ENCODE measurements at places on chromosomes 1 and 21.

DNA sequence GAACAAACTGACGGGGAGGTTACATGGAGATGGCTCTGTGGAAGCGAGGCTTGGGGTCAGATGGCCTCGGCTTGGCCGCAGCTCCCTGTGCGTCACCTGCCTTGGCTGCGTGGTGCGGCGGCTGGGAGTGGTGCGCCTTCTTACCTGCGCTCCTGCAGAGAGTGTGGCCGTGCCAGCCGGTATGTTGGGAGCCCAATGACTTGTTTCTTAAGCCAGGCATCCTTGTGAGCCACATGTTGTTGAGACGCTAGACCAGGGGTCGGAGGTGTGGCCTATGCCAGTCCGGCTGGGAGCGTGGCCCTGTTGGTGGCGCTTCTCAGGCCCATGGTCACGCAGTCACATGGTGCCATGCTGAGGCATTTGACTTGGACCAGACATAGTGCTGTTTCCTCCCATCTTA, 10.5 kb downstream of the SLX9 start:
- DNase-seq: no peak

GRCh38 chr21:35984654-35985361, 75.5 kb downstream of the SETD4 start:
- no peak for DNase-seq

DNA sequence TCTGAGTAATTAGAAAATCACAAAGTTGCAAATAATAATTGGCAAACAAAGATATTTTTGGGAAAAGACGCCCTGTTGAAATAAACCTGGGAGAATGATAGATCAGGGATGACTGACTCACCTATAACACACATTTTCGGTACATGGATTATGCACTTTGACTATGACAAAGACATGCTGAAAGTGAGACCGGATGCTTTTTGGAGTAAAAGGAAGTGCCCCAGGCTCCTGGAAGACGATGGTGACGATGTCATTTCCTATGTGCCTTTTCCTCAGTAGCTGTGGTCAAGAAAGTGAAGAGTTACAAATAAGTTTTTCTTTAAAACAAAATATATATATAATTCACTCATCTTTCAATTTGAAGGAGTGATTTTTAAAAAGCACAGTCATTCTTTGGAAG, 158.7 kb downstream of the SIPA1L2 start:
- no peak for DNase-seq

GRCh38 chr1:160284220-160284781, 632 bp downstream of the PEX19 start:
- DNase-seq: no peak

DNA sequence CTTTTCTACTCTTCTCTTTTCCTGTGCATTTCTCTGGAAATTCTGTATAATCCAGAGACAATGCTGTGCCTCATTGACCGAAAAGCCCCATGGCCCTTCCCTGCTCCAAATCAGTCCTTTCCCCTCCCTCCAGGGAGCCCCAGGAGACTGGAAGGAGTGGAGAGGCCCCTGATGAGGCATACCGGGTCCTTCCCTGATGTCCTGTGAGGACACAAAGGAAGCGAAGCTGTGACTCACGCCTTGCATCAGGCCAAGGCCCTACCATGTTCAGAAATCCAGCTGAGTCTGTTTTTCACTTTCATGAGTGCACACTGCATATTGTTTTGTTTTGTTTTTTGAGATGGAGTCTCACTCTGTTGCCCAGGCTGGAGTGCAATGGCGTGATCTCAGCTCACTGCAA, 38.7 kb upstream of the BECN2 start:
- no peak for DNase-seq

GRCh38 chr1:236862615-236863211, 67.6 kb downstream of the MTR start:
- DNase-seq: no peak

- DNase-seq: no peak
Measured at GRCh38 chr1:237386362-237387143, 344.6 kb downstream of the RYR2 start.

GRCh38 chr1:193275773-193276172, 89.4 kb upstream of the B3GALT2 start:
- no peak for DNase-seq

DNA sequence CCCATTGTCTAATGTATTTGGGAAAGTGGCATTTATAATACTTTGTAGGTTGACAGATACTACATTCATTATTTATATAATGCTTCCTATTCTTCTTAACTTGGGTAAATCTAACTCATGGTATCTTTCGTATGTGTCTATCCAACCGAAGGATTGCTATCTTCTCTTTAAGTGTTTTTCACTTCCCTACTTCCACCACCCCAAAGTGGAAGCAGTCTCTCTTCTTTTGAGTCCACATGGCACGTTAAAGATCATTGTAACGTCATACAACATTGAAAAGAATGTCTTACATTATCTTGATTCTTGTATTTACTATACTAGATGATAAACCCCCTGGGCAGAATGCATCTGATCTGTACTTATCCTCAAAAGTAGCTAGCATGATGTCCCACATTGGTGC, 21.2 kb downstream of the ATP1A1 start:
- DNase-seq: no peak

- no peak for DNase-seq
Measured at GRCh38 chr1:240258910-240259309, 167.2 kb downstream of the FMN2 start.

DNA sequence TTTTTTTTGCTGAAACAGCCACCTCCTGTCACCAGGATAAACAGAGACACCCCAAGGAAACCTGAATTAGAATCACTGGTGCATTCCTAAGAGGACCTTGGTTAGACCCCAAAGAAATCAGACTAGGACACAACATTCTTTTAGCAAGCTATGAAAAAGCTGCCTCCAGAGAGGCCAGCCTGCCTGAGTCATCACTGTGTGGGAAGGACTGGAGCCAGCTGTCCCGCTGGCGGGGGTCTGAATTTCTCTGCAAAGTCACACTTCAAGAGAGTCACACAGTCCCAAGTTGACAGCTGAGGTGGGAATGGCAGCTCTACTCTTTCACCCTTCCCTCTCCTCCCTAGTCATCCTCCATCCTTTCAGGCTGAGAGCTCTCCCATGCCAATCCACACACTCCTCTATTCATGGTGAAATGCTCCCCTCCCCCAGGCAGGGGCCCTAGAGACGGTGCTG, 405.0 kb upstream of the POU3F1 start:
- DNase-seq: no peak

GRCh38 chr1:225435487-225435886, 7.6 kb upstream of the LBR start:
- DNase-seq: no peak

DNA sequence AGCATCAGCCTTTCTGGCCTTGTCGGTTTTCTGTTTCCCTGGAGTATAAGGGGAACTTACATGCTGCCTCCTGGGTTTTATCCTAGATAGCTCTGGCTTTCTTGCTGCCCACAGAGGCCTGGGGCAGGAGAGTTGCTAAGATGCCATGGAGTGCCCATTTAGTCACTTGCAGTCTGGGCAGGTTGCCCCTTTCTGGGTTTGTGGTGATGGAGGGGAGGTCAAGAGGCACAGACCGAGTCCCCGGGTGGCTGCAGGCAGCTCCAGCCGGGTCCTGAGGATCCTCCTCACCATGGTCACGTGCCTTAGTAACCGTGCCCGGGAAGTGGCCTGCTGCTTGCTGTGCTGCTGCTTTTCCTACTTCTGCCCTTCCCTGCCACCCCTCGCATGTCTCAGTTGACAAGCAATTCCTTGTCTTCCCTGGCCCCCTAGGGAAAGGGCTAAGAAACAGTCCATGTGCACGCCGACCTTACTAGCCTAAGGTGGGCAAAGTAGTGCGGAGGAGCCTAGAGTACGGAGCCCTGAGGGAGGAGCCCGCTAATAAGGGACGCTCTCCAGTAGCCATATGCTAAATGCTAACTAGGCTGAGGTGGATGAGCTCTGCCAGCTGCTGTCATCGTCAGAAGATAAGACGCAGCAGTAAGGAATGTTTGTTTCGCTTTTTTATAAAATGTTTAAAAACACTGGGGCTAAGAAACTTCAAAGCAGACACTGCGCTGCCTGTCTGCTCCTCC, 34.8 kb downstream of the CLCA1 start:
- DNase-seq: no peak

GRCh38 chr1:158809862-158810261, 21.3 kb upstream of the MNDA start:
- DNase-seq: no peak

- DNase-seq: no peak
Measured at GRCh38 chr1:7109901-7110300, 324.6 kb downstream of the CAMTA1 start.

DNA sequence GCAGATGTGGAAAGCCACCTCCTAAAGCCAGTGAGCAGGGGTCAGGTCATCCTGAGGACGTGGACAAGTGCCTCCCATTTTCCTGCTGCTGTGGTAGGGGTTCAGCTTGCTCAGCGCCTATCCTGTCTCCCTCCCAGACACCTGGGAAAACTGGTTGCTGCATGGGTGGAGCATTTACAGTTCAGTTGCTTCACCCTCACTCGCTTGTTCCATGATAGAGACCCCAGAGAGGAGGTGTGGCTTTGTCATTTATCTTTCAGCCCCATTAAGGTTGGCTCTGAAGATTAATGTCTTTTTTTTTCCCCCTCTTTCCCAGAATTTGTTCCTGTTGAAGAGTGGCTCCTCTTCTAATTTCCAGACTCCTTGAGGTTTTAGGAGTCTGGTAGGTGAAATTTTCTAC, 9.2 kb downstream of the VANGL1 start:
- DNase-seq: no peak

GRCh38 chr21:26199456-26199855, 28.9 kb upstream of the APP start:
- no peak for DNase-seq

DNA sequence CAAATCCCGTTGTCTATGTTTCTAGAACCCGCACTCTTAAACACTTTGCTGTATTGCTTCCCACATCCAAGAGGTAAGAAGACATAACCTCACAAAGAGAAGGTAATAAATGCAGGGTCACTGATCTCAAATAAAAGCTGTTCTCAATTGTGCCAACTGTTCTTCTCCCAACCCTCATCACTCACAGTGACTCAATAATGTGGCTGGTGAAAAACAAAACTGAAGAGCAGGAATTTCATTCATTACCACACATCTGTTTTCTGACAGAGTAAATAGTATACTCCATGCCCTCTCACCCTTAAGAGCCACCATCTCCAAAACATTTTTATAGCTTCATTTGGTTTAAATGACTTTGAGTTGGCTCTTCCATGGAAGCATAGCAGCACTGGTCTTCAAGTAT, 6.2 kb upstream of the ERICH3 start:
- DNase-seq: no peak

DNA sequence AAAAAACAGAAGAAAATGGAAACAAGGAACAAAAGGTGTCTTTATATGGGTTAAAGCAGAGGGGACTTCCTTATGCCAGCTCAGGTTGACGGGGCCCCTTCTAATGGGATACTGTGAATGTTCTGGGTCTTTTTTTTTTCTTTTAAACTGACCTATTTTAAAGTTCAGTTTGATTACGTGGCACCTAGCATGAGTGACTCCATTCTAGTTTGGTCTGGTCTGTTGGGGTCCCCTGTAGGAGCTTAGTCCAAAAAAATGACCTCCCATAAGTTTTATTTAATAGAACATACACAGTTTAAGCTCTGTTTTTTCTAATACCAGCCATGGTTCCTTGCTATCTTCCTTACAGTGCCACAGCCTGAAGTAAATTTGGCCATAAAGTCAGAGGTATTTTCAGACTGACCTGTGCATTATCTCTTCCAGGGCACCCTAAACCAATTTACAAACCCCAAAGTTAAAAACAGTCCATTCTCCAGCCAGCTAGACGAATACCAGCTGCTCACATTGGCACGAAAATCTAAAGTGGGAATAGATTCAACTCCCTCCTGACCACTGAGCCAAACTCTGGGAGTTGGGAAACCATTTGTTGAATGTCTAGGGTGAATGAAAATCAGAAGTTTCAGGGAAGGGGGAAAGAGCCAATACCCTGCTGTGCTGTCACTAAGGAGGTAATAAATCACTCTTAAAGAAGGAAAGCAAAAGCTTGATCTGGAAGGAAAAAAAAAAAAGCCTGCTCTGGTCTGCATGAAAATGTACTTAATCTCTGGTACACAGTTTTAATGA, 42.4 kb downstream of the AKNAD1 start:
- DNase-seq: no peak

DNA sequence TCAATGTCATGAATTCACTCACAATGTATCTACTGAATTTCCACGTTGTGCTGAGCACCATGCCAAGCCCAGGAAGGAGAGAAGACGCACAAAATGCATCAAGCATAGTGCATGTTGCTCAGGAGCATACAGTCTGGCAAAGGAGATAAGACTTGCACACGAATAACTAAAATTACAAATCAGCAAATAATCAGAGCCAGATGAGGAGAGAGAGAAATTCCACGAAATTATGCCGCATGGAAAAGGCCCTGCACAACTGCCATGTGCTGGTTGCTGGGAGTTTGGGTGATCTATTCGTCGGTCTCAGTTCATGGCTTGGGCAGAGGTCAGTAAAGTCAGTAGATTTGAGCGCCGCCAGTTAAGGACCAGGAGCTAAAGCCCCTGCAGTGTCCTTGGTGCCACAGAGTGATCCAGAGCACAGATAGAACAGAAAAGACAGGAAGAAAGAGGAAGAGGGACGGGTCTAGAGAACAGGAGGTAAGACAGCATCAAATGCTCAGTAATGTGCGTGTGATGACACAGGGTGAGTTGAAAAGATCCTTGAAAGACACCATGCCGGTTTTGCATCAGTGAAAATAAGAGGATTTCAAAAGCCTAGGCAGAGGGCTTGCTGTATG, 55.1 kb upstream of the ZNF281 start:
- no peak for DNase-seq

GRCh38 chr1:179817056-179817455, 60.5 kb downstream of the TOR1AIP2 start:
- no peak for DNase-seq

DNA sequence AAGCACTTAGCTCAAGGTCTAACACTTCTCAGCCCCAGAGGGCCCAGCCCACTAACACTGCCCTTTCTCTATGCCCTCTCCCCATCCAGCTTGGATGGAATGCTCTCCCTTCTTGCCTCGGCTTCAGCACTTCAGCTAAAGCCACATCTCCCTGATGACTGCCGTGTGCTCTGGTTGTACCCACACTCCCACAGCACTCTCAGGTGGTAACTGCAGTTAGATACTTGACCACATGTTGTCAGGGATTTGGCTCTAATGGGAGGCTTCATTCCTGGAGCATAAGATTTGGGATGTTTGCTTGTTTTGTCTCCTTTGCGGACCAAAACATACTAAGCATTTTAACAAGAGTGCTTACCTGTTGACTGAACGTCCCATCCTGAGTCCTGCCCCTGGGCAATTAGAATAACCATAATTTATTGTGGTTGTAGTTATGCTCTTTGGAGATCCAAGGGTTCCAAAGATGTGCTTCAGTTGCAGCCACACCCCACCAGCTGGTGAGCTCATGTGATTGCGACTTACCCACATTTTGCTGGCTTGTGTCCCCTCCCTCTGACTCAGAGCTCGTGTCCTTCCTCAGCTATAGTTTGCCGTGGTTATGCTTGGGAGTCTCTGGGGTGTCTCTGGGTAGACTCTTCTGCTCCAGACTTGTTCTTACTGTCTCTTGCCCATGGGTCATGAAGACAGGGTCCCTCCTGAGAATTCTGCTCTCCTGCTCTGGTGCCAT, 7.7 kb upstream of the SLC26A9 start:
- DNase-seq: no peak

GRCh38 chr21:35206141-35207125, 157.3 kb upstream of the RUNX1 start:
- DNase-seq: no peak

Data from NCI-H1105 (cell line).